ENCODE measurements at places on chromosomes 11 and 22.
A peak's percentile ranks its signal among the peaks of the same experiment; 100 is the strongest.

DNA sequence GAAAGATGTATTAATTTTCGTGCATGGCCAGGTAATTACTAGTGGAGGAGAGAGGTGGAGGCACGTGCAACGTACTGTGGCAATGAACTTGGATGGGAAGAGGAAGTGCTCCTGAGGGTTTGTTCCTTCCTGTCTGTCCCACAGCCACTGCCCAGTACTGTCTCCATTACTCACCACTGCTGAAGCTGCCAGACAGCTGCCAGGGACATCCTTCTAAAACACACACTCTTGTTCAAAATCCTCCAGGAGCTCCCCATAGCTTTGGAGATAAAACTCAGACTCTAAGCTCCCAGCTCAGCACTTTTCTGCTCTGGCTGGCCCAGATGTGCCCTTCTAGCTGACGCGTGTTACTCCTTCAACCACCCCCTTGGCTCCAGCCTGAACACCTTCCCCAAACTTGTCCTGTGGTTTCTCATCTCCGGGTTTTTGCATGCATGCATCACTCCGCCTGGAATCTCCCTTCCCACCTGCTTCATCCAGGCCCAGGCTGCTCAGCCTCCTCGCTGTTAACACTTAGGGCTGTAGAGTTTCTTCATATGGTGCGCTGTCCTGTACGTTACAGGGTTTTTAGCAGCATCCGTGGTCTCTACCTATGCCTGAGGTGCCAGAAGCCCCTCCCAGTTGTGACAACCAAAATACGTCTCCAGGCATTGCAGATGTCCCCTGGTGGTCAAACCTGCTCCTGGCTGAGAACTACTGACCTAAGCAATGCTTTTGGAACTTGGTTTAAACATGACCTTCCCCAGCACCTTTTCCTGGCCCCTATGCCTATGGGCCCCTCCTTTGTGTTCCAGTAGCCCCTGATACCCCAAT is 69.5 kb downstream of the C11orf91 start:
- no peak for DNase-seq

- DNase-seq: no peak
Observed at GRCh38 chr11:44246726-44247125, 63.2 kb downstream of the ALX4 start.

- no peak for DNase-seq
Observed at GRCh38 chr11:72681226-72682153, 7.3 kb upstream of the PDE2A start.

- DNase-seq: no peak
Observed at GRCh38 chr11:17015627-17016126, 1.5 kb upstream of the PLEKHA7 start.

DNA sequence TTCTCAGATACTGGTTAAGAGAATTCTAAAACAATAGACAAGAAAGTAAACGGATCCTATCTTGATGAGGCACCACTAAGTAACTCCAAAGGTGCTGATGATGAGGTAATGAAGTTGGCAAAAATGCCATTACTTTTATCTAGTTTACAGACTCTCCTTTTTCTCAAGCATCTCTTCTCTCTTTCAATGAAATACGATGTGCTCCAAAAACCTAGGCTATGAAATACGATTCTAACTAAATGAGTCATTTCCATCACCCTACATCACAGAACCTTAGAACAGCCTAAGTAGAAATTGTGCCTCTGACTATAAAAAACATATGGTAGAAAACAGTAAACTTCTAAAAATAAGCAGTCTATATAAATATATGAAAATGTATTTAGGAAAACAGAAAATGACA is 58.9 kb upstream of the ARHGAP32 start:
- no peak for DNase-seq

- no peak for DNase-seq
Observed at GRCh38 chr22:20186183-20186870, 35.5 kb upstream of the CCDC188 start.

DNA sequence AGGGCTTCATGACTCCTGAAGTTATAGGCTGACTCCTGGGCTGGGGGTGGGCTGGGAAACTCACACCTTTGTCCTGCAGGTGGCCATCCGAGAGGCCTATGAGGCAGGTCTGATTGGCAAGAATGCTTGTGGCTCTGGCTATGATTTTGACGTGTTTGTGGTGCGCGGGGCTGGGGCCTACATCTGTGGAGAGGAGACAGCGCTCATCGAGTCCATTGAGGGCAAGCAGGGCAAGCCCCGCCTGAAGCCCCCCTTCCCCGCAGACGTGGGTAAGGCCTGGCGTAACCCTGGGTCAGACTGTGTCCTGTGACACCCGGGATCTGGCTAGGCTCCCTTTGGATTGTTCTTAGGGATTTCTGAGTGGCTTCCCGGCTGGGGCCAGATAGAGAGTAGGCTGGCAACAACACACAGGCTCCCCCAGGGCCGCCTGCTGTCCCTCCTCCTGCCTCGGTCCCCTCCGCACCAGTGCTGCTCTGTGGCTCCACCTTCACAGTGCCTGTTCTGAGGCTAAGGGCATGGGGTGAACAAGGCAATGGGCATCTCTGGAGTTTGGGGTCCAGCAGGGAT is 3.6 kb downstream of the NDUFV1 start:
- no peak for DNase-seq

DNA sequence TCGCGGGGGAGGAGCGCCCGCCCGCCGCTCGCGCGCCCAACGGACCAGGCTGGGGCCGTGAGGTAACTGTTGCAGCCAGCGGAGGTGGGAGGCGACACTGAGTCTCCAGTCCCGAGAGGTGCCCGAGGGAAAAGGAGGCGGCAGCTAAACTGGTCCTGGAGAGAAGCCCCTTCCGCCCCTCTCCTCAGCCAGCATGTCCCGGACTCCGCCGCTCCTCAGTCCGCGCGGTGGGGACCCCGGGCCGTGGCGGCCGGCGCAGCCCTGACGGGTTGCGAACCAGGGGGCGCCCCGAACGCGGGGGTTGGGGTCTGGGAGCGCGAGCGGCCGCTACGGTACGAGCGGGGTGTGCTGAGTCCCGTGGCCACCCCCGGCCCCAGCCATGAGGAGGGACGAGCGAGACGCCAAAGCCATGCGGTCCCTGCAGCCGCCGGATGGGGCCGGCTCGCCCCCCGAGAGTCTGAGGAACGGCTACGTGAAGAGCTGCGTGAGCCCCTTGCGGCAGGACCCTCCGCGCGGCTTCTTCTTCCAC is at the start of gene PDE3B:
Gene PDE3B, plus strand, starts transcription at position 108 of the 529 bp plus-strand sequence. Its CDS starts 272 bp downstream, at position 380.
- peak; percentile 19 for DNase-seq

DNA sequence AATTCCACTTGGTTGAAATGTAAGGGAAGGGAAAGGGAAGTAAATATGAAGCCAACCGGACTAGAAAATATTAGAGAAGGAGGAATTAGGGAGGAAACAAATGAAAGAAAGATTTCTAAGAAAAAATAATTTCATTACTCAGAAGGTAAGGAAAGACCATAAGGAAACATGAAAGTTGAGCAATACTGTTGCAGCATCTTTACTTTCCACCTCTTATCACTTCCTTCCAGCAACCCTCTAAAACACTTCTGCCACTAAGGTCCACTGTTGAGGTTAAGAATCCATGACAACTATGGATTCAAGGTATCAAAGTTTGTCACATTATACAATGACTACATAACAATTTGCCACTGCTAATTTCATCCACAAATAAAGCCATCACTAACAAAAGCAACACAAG is 308.6 kb downstream of the DLG2 start:
- DNase-seq: no peak

DNA sequence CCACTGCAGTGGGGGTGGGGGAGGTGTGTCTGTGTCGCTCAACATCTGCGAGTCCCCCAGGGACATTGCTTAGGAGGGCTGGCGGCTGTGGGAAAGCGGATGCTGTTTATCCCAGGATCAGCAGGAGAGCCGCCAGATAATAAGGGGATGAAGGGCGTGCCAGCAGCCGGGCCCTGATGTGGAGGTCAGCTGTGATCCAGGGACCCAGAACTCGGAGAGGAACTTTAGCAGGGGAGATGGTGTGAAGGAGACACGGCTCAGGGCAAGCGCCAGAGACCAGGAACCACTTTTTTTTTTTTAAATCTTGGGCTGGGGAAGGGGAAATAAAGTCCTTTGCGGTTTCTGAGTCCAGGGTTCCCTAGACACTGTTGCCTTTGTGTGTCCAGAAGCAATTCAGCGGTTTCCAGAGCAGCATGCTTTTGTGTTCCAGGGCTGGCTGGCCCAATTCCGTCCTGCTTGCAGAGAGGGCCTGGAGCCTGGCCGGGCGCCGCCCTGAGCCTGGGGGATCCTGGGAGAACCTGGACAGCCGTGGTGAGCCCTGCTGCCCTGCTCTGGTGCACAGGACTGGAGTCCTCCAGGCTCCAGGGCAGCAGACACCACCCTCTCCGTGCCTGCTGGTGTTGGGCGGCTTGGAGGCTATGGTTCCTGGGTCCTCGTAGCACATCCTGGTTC is at the start of gene GRAMD4:
Gene GRAMD4, plus strand, starts transcription at position 557 of the 672 bp plus-strand sequence. CDS start 6,414 bp downstream, outside the sequence.
- no peak for DNase-seq

DNA sequence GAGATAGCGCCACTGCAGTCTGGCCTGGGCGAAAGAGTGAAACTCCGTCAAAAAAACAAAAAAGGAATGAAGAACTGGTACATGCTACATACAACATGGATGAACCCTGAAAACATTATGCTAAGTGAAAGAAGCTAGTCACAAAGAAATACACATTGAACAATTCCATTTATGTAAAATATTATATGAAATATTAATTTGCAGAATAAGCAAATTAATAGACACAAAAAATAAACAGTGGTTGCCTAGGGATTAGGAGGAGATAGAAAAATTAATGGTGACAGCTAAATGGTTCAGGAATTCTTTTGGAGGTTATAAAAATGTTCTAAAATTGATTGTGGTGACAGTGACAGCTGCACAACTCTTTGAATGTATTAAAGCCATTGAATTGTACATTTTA is 14.7 kb downstream of the PRDM10 start:
- no peak for DNase-seq

DNA sequence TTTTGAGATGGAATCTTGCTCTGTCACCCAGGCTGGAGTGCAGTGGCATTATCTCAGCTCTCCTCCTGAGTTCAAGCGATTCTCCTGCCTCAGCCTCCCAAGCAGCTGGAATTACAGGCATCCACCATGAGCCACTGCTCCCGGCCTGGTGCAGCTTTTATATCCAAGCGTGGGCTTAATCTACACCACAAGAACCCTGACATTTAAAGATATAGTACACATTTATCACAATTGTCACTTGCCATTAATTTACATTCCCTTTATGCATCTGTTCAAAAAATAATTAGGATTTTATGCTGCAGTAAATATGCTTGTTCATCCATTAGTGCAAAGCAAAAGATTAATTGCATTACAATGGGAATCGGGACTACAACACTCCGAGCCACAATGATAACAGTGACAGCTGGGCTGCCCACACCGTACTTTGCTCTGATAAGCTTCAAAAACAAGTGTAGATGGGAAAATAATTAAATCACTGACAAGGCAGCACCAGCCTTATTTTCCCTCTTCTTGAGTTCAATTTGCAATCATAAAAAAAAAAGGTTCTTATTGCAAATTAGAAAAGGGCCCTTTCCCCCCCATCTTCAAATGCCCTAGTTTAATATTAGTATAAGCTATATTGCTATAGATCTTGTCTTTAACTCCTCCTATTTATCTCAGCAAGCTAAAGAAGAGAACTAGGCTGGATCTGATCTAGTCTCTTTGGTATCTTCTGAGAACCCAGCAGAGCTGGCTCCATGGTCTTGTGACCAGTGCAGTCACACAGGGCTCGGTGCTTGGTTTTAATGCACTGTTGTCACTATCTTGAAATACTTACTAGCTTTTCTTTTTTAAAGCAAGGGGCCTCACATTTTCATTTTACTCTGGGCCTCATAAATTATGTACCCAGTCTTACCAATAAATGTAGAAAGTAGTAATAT is 206.2 kb upstream of the LRRC4C start:
- no peak for DNase-seq

GRCh38 chr11:97354576-97354975 is 964.8 kb downstream of the JRKL start:
- no peak for DNase-seq

- DNase-seq: no peak
Observed at GRCh38 chr11:67082071-67082791, 25.6 kb downstream of the RHOD start.

DNA sequence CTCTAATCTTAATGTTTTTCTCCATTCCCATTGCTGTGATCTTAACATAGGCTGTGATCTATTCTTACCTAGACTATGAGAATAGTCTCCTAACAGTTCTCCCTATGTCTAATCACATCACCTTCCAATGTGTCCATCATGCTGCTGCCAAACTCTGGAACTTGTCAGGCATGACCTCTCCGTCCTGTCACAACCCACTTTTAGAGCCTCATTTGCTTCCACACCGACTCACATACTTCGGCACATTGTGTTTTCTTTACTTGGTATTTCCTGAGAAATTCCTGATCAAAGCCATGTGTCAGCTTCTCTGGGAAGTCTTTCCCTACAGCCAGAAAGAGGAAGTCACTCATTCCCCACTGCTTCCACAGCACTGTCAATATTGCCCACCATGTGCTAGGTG is 40.5 kb upstream of the BIRC3 start:
- no peak for DNase-seq

- DNase-seq: no peak
Observed at GRCh38 chr11:57793351-57794115, 31.9 kb downstream of the CTNND1 start.

DNA sequence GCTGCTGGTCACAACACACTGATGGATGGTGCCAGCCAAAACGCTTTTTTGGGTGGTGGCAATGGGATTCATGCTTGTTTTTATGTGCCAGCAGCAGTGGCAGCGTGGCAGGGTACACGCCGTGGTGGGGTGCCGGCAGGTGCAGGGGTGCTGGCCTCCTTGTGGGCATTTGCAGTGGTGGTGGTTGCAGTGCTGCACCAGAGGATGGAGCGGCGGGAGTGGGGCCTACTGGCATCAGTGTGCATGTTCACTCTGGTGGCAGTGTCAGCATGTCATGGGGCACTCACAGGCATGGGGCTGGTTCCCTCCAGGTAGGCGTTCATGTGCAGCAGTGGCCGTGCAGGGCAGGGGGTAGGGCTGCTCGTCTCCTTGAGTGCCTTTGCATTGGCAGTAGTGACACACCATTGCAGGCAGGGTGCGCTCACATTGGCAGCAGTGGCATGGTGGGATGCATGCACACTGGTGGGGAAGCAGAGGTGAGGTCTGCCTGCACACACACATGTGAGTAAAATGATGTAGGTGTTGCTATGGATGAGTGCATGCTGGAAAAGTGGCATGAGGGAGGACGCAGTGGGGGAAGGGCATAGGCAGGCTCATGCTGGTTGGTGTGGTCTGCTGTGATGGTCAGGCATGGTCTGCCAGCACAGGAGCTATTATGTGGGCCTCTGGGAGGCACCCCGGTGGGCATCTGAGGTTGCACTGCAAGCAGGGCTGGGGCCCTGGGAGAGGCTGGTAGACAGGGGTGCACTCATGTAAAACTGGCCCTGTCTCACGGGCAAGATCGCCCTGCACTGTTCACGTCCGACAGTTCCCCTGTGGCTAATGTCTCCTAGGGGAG is 29.9 kb downstream of the CCDC15 start:
- no peak for DNase-seq

GRCh38 chr11:35372565-35373283 is 46.6 kb downstream of the SLC1A2 start:
- peak; percentile 23 for DNase-seq

- no peak for DNase-seq
Observed at GRCh38 chr11:74770456-74770855, 21.8 kb downstream of the RNF169 start.

- no peak for DNase-seq
Observed at GRCh38 chr11:61542705-61543104, 34.2 kb downstream of the LRRC10B start.

- DNase-seq: no peak
Observed at GRCh38 chr11:57713835-57714234, 1.4 kb downstream of the TMX2 start.

- no peak for DNase-seq
Observed at GRCh38 chr22:24125941-24126340, 55.3 kb upstream of the SUSD2 start.
